ENCODE measurements at places on chromosomes 5 and 9.

DNA sequence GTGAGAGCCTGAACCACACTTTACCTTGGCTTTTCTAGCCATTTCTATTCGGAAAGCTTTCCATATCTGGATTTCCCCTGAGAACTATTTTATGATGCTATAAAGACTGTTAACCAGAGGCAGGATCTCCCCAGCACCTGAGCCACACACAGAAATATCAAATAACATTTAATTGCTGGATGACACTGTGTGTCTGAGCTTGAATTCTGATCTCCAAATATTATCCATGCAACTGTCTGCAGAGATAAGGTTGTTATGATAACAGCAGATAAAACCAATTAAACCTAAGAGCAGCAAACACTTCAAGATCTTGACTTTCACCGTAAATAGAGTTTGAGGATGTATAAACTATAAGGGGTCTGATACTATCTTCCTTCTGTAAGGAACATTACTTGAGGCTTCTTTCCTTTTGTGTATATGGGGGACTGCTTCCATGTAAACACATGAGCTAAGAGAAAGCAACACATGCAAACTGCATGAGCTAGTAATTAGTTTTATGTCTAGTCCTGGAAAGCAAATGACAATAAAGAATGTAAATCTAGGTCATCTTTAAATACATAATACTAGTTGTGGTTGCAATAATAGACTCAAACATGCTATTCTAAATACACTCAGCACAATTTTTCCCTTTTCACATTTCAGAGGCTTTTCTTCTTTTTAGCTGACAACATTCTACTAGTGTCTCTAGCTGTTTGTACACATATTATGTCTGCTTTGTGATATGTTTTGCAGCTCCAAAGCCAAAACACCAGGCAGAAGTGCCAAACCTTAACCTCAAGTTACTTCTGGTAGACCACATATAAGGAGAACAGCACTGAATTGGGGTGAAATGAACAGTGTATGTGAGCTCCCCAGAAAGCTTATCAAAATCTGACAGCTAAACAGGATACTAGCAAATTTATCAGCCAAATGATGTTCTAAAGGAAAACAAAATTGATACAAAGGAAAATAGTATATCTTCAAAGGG lies 136.5 kb downstream of the EFNA5 start:
- no peak for DNase-seq

DNA sequence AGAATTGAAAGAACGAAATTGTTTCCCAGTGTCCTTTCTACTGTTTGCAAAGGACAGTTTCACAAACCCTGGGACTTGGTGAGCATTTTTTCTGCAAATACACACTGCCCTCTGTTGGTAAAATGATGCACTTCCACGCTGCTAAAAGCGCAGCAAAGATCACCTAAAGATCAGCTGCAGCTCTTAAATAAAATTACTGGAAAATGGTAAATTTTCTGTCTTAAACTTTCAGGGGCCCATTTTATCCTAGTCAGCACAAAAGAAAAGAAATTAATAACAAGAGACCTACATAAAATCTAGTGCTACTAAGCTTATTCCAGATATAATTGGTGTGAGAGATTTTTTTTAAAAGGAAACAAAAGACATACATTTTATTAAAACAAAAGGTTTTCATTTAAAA lies 566.0 kb downstream of the CAAP1 start:
- peak; percentile 10 for DNase-seq

DNA sequence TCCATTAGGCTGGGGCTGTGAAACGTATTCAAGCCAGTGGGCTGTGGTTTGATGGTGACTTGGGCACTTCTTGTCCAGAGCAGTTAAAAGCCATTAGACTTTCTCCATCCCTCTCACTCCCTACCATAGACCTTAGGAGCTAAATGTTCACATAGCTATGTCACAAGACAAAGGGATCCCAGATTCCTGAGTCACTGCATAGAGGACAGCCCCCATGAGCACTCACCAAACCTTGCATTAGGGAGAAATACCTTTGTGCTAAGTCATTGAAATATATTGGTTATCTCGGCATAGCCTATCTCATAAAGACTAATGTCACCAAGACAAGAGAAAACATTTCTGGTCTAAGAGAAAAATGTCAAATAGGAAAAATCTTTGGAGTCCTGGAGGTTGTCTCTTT lies 104.3 kb downstream of the TRPM6 start:
- DNase-seq, result no peak

GRCh38 chr5:135880801-135881200 lies 14.8 kb downstream of the IL9 start:
- no peak for DNase-seq

- DNase-seq, result no peak
Observed at GRCh38 chr5:16291474-16291873, 111.9 kb upstream of the MARCHF11 start.

DNA sequence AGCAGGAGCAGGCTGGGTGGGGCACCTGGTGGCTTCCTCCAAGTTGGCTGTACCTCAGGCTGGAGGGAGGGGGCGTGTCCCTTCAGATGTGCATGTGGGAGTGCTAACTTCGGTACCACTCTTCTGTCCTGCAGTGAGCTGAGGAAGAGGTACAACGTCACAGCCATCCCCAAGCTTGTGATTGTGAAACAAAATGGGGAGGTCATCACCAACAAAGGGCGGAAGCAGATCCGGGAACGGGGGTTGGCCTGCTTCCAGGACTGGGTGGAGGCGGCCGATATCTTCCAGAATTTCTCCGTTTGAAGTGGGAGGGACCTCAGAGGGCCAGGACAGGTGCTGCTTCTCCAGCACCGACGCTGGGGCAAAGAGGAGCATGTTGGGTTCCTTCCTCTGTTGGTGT lies 9.3 kb downstream of the NXNL2 start:
- no peak for DNase-seq

GRCh38 chr9:79237861-79238260 lies 333.9 kb upstream of the TLE4 start:
- DNase-seq, result no peak

DNA sequence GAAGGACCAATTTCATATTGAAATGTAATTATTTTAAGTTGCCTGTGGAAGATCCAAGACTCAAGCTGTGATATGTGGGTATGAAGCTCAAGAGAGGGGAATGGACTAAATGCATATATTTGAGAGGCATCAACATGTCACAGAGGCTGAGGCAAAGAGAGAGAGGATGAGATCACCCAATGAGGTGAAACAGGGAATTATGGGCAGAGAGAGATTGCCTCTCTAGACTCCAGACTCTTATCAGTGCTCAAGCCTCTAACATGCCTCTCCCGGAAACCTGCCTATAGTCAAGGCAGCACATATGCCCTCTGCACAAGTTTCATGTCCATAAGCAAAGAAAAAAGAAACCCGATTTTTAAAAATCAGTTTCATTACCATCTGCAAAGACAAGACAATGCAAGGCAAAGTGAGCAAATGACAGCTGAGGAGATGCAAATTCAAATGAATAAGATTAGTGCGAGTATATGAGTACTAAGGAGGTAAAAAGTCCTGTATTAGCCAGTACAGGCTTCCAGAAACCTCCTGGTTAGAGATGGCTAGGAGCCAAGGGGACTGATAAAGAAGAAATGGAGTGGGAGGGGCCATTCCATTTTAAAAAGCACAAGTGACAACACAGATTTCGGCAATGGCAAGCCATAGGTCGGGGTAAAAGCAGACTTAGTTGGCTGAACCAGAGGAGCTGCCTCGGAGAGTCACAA lies 9.4 kb downstream of the APTX start:
- DNase-seq, result no peak

DNA sequence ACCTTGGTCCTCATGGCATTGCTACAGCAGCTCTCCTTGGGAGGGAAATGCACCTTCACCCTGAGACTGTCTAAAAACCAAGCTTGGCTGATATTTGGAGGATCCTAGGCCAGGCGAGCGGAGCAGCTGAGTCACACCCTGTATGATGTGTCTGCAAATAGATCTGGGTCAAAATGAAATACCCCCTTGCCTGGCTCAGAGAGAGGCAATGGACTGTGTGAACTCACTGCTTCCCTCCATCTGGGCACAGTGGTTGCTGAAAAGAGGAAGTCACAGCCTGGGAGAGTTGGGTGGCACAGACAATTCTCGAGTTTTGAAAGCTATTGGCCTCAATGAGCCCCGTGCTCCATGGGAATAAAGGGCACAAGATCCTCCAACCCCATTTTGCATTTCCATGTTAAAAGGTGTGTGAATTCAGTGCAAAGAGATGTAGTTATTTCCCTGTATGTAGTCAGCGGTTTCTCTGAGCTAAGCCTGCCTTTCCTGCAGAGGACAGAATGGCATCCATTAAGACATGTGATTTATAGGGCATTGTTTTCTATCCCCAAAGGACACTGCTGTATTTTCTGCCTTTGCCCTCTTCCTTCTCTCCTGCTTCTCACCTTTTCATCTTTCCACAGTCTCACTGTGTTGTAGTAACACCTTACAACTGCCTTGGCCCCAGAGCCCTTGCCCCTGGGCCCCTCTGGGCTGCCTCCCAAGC lies 177.2 kb downstream of the GADD45G start:
- DNase-seq, result no peak

GRCh38 chr5:68886814-68887213 lies 207.0 kb upstream of the SLC30A5 start:
- DNase-seq, result no peak

- DNase-seq, result no peak
Observed at GRCh38 chr9:134053941-134054761, 13.7 kb downstream of the BRD3 start.

GRCh38 chr5:172701291-172701656 lies 60.2 kb downstream of the NEURL1B start:
- DNase-seq, result no peak

- DNase-seq, result no peak
Observed at GRCh38 chr9:33103501-33104281, 27.2 kb upstream of the SMU1 start.

DNA sequence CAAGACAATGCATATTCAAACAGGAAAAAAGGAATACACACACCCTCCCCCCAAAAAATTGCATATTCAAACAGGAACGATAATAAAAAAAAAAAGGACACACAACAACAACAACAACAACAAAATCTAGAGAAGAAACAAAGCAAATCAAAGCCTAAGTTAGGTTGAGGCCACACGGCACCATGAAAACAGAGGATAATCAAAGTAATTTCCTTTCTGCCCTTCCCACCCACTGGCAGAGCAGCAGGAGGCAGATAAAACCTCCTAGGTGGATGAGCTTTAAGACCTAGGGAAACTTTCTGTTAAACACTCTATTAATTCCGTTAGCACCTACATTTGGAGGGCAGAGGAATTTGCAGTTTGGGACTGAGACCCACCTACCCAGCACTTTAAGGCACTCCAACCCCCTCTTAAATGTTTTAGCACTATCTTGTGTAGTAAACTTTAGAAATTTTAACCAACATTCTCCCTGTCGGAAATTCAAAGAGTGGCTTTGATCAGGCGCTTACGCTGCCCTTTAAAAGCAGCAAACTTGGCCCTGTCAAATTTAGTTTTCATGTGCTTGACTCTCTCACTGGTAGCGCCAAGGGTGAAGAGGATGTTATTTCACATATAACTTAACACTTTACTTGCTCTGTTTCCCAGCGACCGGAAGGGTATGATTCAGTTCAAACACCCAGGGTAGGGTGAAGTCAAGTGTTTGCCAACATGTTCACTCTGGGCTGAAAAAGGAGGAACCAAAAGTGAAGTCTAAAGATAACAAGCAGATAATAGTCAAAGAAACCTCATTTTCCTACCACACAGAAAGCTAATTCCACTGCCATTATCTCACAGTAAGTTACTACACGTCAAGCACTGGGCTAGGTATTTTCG lies 9.2 kb downstream of the ENC1 start:
- DNase-seq, result no peak

- DNase-seq, result no peak
Observed at GRCh38 chr9:115690786-115691496, 462.6 kb upstream of the PAPPA start.

DNA sequence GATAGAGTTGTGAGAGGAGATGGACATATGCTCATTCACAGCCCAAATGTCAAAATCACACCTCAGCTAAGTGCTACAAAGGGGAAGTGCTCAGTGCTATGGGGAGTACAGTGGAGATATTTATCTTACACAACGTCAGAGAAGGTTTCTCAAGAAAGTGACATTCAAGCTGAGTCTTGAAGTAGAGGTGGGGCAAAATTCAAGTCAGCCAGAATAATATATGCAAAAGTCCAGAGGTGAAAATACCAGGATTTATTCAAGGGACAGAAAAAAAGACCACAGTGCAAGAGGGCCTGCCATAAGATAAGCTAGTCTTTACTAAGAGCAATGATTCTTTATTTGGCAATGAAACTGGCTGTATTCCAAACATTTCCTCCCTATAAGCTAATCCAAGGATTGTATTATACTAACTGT lies 327.8 kb upstream of the PIK3R1 start:
- no peak for DNase-seq

DNA sequence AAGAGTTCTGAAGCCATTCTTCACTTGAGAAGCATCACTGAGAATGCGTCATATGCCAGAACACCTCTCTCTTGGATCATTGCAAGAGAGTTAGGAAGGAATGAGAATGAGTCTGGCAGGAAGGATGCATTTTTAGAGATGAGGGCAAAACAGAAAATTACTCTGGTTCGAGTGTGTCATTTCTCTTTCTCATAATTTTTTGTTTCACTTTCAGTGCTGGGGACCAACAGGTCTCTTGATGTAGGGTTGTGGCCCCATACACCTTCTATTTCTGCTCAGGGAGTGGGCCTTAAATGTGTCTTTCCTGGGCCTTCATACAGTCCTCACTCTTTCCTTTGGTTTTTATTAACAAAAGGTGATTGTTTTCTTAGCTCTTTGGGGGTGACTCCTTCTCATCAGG lies 302.4 kb downstream of the NR3C1 start:
- DNase-seq, result no peak

- DNase-seq, result no peak
Observed at GRCh38 chr9:12930906-12931305, 156.1 kb downstream of the LURAP1L start.

- no peak for DNase-seq
Observed at GRCh38 chr9:134517069-134517680, 124.4 kb upstream of the COL5A1 start.

GRCh38 chr9:80841888-80842287 lies 847.5 kb downstream of the TLE1 start:
- no peak for DNase-seq

- DNase-seq, result no peak
Observed at GRCh38 chr9:137273095-137273490, 4.4 kb upstream of the TOR4A start.
